ENCODE measurements at places on chromosomes 1 and 21.

GRCh38 chr21:36430841-36431240 lies 45.6 kb downstream of the CHAF1B start:
- DNase-seq = no peak

- DNase-seq = no peak
These were observed 46.0 kb upstream of the MACF1 start for GRCh38 chr1:39158327-39159086.

- no peak for DNase-seq
These were observed 26.5 kb downstream of the ADARB1 start for GRCh38 chr21:45100866-45101265.

DNA sequence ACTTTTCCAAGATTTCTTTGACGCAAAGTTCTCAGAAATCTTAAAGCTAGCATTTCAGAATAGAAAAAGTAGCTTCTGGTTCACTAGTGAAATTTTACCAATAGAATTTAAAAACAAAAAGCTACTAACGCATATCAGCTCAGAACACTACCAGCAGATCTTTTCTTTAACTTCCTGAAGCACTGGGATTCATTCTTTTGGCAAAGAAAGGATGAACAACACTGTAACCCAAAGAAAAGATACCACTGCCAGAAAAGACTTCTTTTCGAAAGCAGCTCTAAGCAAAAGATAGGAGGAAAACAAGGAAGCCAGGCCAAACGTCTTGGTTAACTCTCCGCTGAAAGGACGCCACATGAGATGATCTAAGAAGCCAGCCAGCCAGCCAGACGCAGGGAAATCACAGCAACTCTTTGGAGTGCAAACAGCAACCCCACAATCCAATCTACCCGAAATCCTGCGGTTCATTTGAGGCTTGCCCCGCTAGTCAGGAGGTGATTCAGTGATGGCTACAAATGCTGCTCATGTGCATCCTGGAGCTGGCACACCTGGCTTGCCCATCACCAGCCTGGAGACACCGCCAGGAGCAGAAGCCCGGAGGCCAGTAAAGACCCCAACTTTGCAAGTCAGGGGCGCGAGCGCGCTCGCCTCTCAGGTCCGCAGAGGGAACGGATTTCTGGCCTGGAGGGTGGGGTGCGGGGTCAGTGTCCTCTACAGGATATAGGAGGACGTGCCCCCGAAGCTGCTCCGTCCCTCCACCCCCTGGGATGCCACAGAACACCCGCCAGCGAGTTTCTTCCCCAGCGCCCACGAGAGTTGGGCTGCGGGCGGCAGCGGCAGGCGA lies 812 bp downstream of the NBPF1 start:
- DNase-seq = peak; percentile 25

DNA sequence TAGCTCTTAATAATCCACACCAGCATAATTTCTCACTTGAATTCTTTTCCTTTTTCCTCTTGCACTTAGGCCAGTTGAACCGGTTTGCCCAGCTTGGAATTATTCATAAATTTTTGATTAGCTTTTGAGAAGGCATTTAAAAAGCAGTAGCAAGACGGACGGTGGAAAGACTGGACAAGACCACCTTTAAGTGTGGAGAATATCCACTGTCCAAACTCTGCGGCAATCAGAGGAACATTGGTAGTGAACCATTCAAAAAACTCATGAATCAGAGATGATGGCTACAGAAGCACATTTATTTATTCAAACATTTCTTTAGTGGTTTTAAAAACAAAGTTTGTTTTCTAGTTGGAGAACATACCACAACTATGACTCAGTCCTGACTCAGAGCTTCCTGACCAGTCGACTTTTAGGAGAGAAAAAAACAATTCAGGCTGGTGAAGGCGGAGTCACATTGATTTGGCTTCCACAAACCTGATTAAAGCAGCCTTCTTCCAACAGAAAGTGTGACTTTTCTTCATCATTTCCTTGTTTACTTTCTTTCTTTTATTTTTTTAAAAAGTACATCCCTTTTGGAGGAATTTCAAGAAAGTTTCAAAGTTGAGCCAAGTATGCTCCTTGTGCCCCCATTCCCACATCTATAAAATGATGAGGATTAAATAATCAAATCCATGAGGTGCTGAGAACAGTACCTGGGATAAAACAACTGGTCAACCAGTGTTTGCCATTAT lies 128.8 kb downstream of the ADSS2 start:
- peak; percentile 29 for DNase-seq

DNA sequence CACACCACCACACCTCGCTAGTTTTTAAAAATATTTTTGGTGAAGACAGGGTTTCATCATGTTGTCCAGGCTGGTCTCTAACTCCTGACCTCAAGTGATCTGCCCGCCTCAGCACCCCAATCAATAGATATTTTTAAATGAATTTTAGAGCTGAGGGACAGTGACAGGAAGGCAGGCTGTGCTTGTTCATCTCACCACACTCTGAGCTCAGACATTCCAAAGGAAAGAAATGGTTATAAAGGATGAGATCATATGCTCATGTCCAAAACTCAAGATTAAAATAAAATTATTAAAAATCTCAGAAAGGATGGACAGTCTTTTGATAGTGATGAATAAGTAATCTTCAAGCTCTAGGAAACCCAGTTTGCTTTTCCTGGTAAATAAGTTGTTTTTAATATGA lies 40.9 kb downstream of the L1TD1 start:
- DNase-seq = no peak

All from activated naive CD4-positive, alpha-beta T cell treated with Interleukin-2 at 50 U/mL for 16 hours (primary cell).